ENCODE measurements at places on chromosomes 5 and 9.

DNA sequence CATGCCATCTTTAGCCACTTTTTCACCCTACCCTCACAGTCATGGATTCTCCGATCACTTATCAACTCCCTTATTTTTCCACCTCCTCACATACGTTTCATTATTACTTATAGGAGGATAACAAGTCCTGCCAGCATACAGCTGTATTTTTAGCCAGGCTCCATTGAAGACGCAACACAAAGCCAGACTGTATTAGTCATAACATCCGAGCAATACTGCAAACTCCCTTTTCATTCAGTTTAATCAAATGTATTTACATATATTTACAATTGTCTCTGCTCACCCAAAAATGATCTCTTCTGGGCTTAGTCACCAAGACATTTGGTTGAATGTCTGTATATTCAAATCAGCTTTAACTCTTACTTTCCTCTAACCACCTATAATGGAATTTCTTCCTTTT lies 126.4 kb upstream of the PRLR start:
- DNase-seq: no peak

GRCh38 chr5:137734331-137734730 lies 1.6 kb downstream of the KLHL3 start:
- DNase-seq: no peak

DNA sequence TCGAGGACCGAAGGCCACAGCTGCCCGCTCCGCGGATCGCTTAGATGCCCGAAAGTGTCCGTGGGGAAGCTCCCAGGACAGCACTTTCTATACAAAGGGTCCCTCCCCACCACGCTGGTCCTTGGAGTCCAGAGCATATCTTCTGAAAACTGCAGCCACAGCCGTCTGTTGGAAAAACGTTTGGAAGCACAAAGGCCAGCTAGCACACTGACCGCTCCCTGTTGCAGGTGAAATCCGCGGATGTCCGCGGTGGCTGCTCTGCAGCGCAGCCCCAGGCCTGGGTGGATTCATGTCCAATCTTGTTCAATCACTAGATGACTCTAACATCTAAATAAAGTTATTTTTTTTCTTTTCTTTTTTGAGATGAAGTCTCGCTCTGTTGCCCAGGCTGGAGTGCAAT lies 32.8 kb upstream of the FANCC start:
- no peak for DNase-seq

DNA sequence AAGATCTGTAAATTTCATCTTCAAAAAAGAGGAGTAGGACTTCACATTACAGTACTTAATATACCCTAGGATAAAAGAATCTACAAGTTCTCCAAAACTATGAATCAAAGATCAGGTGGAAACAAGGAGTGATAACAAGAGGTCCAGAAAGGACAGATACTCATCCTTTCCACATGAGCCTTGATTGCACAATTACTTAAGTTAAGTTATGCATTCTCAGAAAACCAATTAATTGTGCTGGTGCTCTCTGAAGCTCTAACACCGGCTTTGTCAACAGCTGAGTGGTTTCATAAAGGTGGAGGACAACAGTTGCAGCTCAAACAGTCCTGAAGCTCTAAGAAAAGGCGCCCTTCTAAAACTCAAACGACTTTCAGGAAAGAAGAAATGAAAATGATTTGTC lies 251.9 kb downstream of the BNC2 start:
- DNase-seq: no peak

Data from stimulated activated CD8-positive, alpha-beta memory T cell treated with anti-CD3 and anti-CD28 coated beads, Interleukin-12 subunit alpha, Interleukin-12 subunit beta, amount 100 ng/mL, for 4 hours (primary cell).